ENCODE measurements at places on chromosomes 16 and 17.

DNA sequence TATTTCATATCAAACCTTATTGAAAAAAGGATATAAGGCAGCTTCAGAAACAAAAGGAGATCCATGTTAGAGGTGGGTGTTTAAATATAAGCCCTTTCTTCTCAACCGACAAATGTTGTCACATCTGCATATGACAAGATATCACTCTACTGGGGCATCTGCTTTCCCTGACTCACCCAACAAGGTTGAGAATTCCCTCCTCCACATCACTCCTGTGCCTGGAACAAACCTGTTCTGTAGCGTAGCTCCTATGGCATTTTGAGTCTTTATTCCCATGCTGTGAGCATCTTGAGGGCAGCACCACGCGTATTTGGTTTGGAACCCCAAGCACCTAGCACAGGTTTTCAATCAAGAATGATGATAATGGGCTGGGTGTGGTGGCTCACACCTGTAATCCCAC lies 59.4 kb upstream of the ZFHX3 start:
- DNase-seq, result no peak

DNA sequence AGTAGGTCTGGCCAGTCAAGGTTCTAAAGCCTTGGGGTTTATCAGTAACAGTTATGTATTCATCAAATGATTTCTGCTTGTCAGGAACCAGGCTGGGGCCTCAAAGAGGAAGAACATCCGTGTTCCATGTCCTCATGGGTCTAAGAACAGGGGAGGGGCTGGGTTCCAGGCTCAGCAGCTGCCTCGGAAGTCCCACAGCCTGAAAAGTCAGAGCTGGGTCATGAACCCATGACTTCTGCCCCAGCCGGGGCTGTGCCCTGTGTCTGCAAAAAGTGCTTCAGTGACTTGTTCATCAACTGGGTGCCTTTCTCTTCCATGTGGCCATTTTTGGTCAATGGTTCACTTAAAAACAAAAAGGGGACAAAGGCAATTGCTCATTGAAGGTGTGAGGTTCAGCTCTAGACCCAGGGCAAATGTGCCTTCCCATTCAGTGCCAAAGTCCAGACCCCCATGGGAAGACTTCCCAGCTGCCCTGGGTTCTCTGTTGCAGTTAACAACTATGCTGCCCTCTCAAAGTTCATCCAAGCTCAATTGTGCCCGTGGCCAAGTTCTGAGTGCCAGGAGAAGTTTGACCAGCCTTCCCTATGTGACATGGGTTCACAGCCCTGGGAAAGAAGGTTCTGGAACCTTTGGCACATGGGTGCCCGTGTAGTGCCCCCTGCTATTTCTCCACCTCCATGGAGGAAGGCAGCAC lies 18.5 kb downstream of the TBKBP1 start:
- DNase-seq, result no peak

GRCh38 chr17:39963829-39964228 lies 1.0 kb downstream of the GSDMA start:
- no peak for DNase-seq

DNA sequence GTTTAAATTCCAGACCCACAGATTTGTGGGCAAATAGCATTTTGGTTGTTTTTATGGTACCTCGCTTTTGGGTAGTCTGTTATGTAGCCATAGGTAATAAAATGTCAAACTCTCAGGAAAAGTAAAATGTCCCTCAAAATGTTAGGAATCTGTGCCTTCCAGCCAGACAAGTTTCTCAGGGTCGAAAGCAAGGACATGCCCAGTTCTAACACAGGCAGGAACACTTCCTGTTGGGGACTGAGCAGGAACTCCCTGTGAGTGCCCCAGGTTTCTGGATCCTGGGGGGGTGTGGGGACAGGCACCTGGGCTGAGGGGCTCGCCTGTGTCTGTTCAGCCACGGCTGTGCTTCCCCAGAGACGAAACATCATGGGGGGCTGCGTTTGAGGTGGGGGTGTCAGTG lies 62.3 kb downstream of the GNA13 start:
- no peak for DNase-seq

GRCh38 chr17:72976971-72977770 lies 115.3 kb downstream of the SLC39A11 start:
- peak; percentile 89 for DNase-seq

DNA sequence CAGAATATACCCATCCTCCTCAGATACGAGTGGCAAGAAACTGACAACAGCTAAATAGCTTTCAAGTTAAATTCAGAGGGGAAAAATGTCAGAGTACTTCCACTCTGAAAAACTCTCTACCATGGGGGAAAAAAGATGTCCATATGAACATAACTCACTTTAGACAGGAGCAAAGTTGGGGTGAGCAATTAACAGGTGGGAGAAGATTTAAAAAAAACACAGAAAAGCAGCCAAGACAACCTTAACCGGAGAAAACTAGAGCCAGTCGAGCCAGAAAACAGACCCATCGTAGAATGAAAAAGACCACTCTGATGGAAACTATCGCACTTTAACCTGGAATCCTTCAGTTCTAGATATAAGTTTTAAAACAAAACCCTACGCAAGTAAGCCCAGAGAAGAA lies 833 bp downstream of the TERF2 start:
- DNase-seq, result no peak

DNA sequence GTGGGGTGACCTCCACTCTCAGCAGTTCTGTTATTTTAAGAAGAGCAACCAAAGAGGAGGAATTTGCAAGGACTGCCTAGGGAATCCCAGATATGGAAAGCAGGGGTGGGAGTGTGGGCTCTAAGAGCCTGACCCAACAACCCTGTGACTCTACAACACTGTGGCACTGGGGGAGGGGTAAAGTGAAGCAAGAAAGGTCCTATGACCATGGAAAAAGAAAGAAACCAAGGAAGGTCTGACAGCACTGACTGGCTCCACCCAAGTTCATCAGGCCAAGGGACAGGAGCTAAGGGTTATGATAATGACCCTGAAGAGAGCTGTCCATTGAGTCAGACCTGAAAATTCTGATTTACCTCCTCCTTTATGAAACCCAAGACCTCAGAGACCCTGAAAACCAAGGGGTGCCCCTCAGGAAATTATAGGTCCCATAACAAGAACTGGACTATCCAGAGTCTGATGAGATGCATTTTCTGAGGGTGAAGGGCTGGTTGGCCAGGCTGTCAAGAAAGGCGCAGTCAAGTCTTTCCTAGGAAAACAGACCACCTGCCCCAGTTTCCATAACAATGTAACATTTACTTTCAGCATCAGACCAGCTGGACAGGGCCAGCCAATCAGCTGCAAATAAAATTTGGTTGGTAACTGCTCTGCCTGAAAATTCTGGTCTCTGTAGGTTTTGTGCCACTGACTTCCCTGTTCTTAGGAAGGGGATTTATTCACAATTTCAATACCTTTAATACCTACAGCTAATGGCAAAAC lies 53.8 kb upstream of the MTMR4 start:
- DNase-seq, result no peak

- peak; percentile 95 for DNase-seq
These were observed 25.5 kb downstream of the NSMCE1 start for GRCh38 chr16:27242868-27243590.

- peak; percentile 97 for DNase-seq
These were observed 94.9 kb downstream of the ANKRD11 start for GRCh38 chr16:89395150-89396142.
